Uterine smooth muscle cell (primary cell): ENCODE measurements at places on chromosomes 2 and 18. TPM values are rescaled to one million over a fixed set of nuclear protein-coding genes. Genes with fewer than 3 reads are reported as not detected.

The HNMT gene
- 35.9 and 61.4 TPM in 2 replicates for total RNA-seq

The PLGLB1 gene
- total RNA-seq, result 0.22 and 0.50 TPM in 2 replicates

The FHOD3 gene
- total RNA-seq, result 16.3 and 19.7 TPM in 2 replicates

The LYPD6B gene
- not detected in 2 replicates for total RNA-seq

The TEX51 gene
- total RNA-seq, result not detected in 2 replicates

The ARHGEF33 gene
- 0.22 and 1.5 TPM in 2 replicates for total RNA-seq

The APCDD1 gene
- not detected in 2 replicates for total RNA-seq

The SYT4 gene
- not detected in 2 replicates for total RNA-seq

The GTF2A1L gene
- 0.11 and 1.6 TPM in 2 replicates for total RNA-seq

The SERPINB5 gene
- not detected in 2 replicates for total RNA-seq

The CTNNA2 gene
- 0.11 TPM in 1 of 2 replicates, not detected in the other for total RNA-seq
